NCI-H1436 (cell line): ENCODE measurements at places on chromosomes 2 and 18.

GRCh38 chr2:63875559-63876245, 34.0 kb downstream of the UGP2 start:
- DNase-seq = no peak

DNA sequence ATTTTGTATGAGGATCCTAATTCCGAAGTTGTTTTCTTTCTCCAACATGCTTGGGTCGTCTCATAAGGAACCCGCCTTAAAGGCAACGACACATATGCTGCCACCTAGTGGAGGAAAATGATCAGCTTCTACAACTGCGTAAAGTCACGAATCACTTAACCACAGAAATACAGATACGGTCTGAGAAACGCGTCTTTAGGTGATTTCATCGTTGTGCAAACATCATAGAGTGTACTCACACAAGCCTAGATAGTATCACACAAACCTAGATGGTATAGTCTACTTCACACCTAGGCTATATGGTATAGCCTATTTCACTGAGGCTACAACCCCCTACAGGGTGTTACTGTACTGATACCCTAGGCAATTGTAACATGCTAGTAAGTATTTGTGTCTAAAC, 13.1 kb downstream of the GNLY start:
- DNase-seq = peak; percentile 64

DNA sequence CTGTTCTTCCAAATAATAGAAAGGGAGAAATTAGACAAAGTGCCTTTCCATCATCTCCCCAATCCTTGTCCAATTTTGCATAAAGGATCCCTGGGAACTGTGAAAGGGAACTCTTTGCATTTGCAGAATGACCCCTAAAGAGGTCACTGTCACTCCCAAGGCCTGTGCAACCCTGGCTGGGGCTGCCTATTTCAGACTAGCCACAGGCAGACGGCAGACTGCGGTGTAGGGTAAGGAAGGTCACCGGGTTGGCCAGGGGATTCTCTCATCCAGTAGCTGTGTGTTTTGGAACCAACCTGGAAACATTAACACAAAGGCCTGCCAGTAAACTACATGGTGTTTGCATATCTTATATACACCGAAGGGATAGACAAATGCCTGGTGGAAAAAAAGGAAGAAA, 818.7 kb downstream of the BCL11A start:
- no peak for DNase-seq

- DNase-seq = no peak
These were observed 3.3 kb downstream of the UGT1A9 start for GRCh38 chr2:233674995-233675394.

GRCh38 chr18:26134107-26134506, 438 bp downstream of the PSMA8 start:
- no peak for DNase-seq

GRCh38 chr2:220332886-220333285, 705.5 kb downstream of the SLC4A3 start:
- no peak for DNase-seq

DNA sequence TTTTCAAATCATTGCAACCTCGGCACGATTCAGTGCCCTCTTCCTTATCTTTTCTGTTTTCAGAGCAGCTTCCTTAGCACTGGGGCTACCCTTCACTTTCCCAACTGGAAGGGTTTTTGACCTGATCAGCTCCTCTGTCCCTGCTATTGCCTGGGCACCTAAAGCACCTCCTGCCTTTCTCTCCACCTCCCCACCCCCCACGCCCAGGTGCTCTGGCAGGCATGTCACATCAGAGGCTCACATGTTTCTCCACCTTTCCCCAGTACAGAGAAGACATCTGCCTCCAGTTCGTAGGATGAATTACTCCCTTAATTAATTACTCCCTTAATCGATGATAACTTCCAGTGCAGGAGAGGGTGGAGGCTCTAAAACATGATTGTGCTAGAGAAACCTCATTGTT, 88.7 kb upstream of the LCLAT1 start:
- DNase-seq = no peak

GRCh38 chr2:128594953-128595677, 276.4 kb upstream of the HS6ST1 start:
- no peak for DNase-seq

DNA sequence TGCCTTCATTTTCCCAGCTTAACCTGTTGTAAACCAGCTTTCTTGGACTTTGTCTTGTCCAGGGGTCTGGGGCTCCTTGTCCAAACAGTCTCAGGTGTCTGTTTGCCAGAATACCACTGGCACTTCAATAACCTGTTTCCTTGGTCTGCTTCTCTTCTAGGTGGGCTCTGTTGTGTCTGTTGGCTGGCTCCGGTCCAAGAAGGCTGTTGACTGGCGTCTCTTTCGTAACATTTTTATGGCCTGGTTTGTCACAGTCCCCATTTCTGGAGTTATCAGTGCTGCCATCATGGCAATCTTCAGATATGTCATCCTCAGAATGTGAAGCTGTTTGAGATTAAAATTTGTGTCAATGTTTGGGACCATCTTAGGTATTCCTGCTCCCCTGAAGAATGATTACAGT, 17.0 kb downstream of the SLC20A1 start:
- no peak for DNase-seq

GRCh38 chr2:98607104-98607503, 1.2 kb downstream of the COA5 start:
- no peak for DNase-seq

GRCh38 chr18:59672235-59672711, 24.9 kb downstream of the CCBE1 start:
- DNase-seq = peak; percentile 73

DNA sequence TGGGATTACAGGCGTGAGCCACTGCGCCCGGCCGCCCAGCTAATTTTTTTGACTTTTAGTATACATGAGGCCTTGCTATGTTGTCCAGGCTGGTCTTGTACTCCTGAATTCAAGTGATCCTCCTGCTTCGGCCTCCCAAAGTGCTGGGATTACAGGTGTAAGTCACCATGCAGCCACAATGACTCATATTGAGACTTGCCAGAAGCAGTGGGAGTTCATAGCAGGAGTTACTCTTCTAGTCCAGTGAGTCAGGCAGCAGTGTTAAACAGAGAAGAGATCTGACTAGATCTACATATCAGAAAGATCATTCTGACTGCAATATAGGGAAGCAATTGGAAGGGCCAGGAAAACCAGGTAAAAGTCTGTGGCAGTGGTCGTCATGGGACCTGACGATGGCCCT, 1.5 kb upstream of the FLACC1 start:
- DNase-seq = no peak

GRCh38 chr18:13362607-13363006, 144.0 kb downstream of the LDLRAD4 start:
- DNase-seq = no peak

GRCh38 chr2:215793747-215794595, 219.4 kb downstream of the MREG start:
- DNase-seq = no peak

DNA sequence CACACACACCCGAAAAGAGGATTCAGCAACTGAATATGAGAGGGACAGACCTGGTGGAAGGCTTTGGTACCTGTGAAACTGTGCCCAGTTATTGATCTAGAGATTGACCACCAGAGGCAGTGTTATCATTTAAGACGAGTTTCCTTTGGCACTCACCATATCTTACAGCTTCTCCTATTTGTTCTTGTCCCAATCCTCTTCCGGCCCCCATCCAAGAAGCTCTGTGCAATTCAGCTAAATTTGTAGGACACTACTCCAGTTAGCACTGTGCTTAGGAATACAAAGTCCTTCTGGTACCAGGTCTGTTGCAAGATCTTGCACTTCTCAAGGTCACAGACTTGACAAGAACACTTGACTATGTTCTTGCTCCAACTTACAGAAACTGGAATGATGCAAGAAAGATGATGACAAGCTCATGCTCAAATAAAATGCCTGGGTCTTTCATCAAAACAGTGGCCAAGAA, 177.7 kb downstream of the TMEM247 start:
- DNase-seq = no peak

DNA sequence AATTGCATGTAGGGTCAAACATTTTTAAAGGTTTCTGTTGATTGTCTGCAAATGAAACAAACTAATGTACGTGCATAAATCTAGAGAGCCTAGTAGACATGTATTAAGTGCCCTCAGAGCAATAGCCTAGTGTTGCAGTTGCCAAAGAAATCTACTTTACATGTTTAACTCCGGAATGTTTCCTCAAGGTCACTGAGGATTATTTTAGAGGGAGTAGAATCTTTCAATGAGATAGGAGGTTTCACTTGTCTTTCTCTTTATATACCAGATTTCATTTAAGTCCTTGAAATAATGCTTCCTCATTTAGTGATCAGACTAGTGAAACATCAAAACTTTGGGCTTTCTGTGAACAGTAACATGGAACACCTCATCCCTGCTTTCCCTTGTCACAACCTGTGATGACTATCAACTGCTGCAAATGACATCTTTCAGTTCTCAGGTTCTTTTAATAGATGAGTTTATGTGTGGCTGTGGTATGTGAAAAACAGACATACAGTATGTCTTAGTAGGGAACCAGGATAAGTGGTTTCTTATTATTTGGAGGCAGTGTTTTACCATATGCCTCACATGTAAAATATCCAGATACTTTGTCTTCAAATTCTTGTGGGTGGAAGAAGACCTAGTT, 5.5 kb downstream of the UBE2E3 start:
- no peak for DNase-seq

GRCh38 chr2:101989740-101990460, 1.9 kb upstream of the IL1R2 start:
- DNase-seq = no peak

DNA sequence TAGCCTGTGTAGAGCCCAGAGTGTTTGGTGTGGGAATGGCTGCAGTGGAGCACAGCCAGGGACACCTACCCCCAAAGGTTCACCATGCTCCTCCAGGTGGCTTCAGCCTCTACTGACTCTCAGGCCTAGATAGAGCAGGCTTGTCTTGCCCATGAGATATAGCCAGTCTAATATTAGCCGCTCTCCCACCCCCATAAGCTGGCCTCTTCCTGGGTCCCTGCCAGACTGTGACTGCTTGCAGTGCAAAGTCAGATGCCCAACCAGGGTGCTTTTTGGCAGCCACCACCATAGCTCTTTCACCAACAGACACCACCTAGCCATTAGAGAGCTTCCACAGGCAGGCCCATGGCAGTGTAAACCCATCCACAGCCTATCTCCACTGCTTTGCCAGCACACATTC, 405.3 kb downstream of the MBD2 start:
- DNase-seq = no peak

DNA sequence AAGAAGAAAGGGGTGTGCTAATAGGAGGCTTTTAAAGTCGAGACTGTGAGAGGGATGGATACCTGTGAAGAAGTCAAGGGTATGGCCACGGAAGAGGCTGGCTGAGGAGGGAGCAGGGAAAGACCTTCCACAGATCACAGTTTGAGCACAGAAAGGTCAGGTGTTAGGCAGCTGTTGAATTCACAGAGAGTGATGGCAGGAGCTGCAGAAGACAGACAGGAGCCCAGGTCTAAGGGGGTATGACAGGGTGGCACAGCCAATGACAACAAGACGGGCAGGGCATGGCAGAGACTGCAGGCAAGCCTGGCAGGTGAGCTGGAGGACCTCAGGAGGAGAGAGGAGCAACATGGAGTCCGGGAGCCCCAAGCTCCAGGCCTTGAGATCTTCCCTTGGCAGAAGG, 163.1 kb downstream of the LAMA1 start:
- no peak for DNase-seq

DNA sequence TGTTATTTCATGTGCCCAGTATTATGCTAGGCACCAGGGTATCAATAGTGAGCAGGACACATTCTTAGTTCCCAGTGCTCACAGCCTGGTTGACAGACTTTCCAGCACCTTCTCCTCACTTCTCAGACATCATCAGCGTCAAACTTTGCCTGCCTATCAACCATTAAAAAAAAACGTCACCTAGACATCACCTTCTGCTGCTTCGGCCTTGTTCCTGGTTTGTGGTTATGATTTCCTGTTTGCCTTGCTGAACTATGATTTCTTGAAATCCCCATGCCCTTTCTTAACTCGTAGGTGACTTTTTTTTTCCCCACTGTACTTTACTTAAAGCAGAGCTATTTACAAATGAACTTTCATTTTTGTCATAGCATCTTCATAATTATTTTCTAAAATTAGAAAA, 60.4 kb upstream of the NABP1 start:
- no peak for DNase-seq

- no peak for DNase-seq
These were observed 24.9 kb downstream of the EPB41L3 start for GRCh38 chr18:5518899-5519371.

- no peak for DNase-seq
These were observed 145.6 kb downstream of the PLCL1 start for GRCh38 chr2:197950006-197950405.

- DNase-seq = no peak
These were observed 36.3 kb downstream of the EPHA4 start for GRCh38 chr2:221535824-221536223.

DNA sequence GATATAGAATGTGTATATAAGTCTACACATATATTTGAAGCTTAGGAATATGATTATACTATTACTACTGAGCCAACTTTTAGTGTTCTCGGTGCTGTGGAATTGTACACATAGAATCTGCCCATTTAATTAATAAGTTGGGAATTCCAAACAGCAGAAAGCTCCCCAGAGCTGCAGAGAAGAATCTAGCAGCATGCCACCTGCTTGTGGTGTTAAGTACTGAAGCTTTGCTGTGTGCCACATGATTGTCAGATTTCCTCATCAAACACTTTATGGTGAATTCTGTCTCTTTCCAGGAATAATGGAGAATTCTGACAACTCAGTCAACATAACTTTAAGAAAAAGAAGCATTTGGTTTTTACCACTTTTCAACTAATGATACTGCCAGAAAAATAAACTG, 117.8 kb downstream of the WDSUB1 start:
- no peak for DNase-seq

- DNase-seq = no peak
These were observed 90.7 kb downstream of the DPP4 start for GRCh38 chr2:161983331-161983651.

DNA sequence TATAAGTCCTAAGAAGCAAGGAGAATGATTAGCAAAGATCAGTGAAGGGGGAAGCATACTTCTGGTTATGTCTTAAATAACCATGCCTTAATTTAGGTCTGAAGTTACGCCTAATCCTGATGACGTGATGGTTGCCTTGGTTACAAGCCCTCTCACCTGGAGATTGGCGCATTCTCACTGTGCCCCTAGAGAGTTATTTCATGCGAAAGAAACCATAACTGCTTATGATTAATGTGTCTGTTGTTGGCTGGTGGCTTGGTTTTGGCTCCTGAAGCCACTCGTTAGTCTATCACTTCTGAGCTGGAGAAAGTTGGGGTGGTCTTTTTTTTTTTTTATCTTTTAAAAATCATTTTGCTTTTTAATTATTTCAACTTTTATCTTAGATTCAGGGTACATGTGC, 47.0 kb downstream of the TNFRSF11A start:
- DNase-seq = peak; percentile 89

GRCh38 chr2:86020984-86021383, 84.7 kb downstream of the POLR1A start:
- DNase-seq = no peak

DNA sequence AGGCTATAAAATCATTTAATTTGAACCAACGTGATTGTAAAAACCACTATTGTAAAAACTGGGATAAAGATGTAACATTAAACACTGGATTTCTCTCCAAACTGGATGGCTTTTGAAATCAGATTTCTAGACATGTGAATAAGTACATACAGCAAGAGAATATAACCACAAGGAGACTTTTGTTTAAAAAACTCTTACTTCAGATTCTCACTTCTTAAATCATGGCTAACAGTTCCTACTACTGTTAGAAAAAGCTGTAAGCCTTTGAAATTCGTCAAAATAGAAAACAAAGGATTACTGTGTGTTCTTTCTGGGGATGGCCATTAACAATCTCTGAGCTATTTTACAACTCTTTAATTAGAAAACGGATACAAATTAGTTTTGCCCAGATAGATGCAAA, 39.4 kb upstream of the SH3BP4 start:
- no peak for DNase-seq

- no peak for DNase-seq
These were observed 102.4 kb downstream of the STK39 start for GRCh38 chr2:168145011-168145410.

GRCh38 chr2:167608487-167608886, 638.9 kb downstream of the STK39 start:
- DNase-seq = no peak
